Activated gamma-delta T cell treated with Interleukin-2 at 50 U/mL for 16 hours (primary cell): ENCODE measurements at places on chromosomes 2 and 18.

- DNase-seq = no peak
Observed at GRCh38 chr2:88754585-88755320, 63.3 kb downstream of the RPIA start.

DNA sequence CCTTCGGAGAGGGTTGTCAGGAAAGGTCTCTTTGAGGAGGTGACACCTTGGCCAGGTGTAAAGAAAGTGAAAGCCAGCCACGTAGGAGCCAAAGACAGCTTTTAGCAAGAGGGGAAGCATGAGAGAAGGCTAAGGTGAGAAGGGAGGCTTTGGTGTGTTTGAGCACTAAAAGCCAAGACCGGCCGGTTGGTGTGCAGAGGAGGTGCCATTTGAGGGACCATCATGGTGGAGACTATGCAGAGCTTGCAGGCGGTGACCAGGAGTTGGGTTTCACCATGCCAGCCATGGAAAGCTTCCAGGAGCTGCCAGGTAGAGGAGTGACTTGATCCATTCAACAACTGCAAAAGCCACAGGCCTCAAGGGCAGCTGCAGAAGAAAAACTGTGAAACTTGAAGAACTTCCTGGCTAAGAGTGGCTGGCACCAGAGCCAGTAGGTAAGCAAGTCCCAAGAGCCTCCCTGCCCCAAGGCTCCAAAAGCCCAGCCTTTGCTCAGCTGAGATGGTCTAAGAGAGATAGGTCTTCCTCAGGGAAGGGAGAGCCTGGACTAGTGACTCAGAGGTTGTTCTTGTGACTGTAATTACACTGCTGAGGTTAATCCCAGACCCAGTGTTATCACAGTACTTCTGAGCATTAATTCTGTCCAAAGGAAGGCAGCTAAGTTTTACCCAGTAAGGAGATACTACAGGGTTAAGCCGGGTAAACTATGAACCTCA lies 319.0 kb downstream of the BCL11A start:
- no peak for DNase-seq

DNA sequence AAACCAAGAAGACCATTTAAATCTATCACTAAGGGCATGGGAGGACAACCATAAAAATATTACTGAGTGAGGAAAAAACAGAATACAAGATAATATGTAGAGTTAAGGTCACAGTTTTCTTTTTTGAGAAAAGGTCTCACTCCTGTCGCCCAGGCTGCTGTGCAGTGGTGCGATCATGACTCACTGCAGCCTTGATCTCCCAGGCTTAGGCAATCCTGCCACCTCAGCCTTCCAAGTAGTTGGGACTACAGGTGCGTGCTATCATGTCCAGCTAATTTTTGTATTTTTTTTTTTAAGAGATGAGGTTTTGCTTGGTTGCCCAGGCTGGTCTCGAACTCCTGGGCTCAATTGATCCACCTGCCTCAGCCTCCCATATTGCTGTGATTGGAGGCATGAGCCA lies 24.0 kb downstream of the POLR1A start:
- DNase-seq = no peak

- no peak for DNase-seq
Observed at GRCh38 chr2:74079522-74080341, 68.0 kb downstream of the BOLA3 start.

- DNase-seq = no peak
Observed at GRCh38 chr2:237876951-237877491, 17.6 kb downstream of the RAMP1 start.

DNA sequence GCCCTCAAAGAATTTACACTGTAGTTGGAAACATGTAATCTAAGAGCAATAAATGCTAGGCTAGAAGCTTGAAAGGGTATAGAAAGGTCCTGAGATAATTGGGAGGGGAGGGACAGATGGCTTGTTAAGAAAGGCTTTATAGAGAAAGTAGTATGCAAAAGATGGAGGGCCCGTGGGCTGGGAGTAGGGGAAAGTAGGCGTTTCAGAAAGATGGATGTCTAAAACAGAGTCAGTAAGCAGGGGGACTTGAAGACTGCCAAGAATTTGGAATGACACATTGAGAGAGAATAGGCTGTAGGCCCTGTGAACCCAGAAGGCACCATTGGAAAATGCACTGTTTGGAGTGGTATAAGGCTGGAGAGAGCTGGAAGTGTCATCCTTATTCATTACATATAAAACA lies 822 bp downstream of the PSMG2 start:
- no peak for DNase-seq

- peak; percentile 62 for DNase-seq
Observed at GRCh38 chr2:12507295-12507694, 209.4 kb upstream of the TRIB2 start.

- DNase-seq = no peak
Observed at GRCh38 chr2:165791421-165792103, 2.5 kb downstream of the GALNT3 start.

DNA sequence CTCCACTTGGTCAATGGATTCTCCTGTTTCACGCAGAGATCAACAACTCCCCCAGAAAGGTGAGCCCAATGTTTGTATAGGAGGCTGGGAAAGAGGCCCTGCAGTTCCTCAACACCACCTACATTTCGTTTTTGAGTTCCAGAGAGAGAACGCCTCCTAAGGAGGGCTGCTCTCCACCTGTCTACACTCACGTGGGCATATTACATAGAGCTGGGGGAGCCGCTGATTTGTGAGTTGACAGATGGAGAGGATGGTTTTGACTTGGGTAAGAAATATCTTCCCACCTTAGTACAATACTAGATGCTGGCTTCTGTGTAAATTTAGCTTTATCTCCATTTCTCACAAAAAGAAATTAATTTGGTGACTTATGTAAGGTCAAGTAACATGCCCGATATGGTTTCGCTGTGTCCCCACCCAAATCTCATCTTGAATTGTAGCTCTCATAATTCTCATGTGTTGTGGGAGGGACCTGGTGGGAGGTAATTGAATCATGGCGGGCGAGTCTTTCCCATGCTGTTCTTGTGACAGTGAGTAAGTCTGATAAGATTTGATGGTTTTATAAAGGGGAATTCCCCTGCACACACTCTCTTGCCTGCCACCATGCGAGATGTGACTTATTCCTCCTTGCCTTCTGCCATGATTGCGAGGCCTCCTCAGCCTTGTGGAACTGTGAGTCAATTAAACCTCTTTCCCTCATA lies 274.5 kb upstream of the PXDN start:
- no peak for DNase-seq

GRCh38 chr18:62245699-62246098 lies 58.6 kb downstream of the RELCH start:
- no peak for DNase-seq

DNA sequence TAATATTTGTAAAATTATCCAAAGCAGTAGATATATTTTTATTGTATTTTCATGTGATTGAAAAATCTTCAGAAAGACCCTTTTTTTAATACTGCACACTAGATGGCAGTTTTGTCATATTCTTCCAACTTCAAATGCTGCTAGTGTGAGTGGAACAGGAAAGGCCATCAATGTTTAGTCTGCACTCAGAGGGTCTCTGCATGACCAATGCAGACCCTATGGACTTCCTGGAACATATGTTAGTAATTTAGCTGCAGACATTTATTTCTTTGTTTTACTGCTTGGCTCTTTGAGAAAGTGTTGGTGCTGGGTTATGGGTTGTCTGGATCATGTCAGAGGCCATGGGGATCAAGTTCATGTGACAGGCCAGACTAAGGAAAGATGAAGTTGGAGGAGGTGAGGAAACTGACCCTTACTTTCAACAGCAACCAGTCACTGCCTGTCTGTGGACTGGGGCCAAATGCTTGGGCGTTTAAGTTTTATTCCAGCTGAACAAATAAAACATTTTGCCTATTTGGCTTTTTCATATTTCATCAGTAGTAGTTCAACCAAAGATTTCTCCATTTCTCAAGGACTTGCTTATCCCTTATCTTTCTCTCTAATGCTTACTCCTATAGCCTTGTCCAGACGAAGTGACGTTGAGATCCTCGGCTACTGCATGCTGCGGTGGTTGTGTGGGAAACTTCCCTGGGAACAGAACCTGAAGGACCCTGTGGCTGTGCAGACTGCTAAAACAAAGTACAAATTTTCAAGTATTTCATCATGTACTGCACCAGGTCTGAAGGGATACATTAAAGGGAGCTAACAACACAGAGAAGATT lies 84.8 kb downstream of the VRK2 start:
- DNase-seq = no peak
